PC-3 (cell line): ENCODE measurements at places on chromosomes 5 and 9.

DNA sequence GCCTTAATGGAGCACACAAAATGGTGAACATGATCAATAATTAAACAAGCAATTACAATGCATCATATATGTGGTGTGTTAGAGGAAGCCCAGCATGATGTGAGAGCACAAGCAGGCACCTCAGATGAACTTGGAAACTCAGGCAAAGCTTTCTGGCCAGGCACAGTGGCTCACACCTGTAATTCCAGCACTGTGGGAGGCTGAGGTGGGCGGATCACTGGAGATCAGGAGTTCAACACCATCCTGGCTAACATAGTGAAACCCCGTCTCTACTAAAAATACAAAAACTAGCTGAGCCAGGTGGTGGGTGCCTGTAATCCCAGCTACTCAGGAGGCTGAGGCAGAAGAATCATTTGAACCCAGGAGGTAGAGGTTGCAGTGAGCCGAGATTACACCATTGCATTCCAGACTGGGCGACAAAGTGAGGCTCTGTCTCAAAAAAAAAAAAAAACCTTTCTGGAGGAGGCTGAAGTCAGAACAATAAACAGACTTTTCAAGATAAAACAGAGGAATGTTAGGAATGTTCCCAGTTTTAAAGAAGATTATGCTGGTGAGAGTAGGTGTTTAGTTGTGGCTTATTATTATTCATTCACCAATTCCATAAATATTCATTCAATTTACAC lies 159.4 kb downstream of the CEMIP2 start:
- no peak for DNase-seq

DNA sequence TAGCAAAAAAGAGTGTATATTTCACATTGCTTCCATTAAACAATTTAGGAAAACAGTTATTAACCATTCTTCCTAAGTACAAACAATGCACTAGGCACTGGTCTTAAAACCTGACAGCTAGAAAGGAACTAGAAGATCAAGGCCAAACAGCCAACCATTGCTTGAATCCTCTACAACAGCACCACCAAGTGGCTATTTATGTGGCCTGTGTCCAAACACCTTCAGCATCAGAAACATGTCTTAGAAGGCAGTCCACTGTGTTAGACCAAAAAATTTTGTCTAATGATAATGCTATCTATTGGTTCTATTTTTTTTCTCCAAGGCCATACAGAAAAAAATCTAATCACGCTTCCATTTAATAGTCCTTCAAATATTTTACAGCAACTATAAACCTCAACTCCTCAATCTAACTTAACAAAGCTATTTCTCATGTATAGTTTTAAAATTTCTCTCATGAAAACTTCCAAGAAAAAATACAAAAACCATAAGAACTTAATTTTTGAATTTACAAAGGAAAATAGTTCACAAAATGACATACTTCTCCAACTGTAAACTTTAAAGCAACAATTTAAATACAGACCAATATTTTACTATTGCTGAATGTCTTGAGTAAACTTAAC lies 36.1 kb downstream of the CAAP1 start:
- DNase-seq, result peak; percentile 69

DNA sequence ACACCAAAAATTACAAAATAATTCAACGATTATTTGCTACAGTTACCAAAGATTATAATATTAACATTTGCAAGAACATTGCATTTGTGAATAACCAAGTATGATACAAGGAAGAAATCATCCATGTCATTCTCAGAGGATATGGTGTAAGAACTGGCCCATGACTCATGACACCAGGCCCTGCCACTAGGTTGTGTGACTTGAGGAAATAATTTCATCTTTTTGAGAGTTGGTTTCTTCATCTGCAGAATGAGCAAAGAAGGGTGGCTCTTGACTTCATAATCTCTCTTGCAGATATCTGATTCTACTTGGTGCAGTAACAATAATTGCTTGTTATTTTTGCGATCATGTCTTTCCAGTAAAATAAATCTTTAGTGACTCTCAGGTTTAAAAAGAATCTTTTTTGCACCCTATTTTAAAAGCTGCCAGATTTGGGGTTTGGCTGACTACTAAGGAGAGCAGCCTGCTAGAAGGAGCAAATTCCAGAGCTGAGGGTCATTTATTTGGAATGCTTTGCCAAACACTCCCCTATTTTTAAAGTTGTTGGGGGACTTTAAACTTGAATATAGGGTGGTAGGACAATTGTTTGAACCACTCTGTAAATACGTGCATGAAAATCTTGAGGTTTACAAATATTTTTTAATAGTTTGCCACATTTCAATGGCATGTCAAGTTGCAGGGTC lies 23.5 kb downstream of the ITGA1 start:
- peak; percentile 49 for DNase-seq

DNA sequence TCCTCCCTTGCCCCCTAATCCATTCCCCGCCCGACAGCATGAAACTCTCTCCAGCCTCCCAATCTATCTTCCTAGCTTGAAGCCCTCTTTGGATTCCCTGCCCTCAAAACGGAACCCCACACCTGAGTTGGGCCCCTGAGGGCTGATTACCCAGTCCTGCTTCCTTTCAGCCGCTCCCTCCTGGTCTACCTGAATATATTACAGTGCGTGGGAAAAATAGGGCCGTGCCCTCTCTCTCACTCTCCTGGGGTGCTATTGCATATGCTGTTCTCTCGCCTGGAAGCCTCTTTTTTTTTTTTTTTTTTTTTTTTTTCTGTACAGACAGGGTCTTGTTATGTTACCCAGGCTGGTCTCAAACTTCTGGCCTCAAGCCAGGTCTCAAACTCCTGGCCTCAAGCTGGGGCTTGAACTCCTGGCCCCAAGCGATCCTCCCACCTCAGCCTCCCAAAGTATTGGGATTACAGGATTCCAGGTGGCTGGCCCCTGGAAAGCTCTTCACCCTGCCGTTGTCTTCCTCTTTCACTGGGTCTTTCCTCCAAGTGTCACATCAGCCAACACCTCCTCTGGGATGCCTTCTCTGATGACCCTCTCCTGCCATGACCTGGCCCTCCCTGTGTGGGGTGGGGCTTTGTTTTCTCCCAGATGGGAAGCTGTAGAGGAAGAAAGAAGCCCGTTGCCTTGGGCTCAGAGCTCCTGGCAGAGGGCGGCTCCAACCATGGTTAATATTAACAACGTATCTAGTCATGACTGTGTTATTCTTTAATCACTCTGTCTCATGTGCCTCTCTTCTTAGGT lies 8.2 kb downstream of the DNM1 start:
- DNase-seq, result no peak

- DNase-seq, result no peak
Observed at GRCh38 chr9:94082553-94082952, 1.7 kb upstream of the PTPDC1 start.

DNA sequence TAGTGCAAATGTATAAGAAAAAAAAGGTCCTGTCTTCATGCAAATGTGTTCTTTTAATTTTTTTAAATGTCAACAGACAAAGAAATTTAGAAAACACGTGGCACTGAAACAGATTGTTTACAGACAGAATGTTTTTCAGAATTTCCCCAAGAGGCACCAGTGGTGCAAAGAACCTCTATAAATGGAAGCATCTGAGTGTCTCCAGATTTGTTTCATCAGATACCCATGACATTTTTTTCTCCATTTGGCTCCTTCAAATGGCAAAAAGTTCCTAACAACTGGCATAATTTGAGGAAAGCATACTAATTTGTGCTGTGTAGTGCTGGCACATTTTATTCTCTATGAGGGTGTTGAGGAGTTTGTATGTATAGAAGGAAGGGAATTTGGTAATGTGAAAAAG lies 15.0 kb downstream of the CCDC192 start:
- DNase-seq, result no peak

DNA sequence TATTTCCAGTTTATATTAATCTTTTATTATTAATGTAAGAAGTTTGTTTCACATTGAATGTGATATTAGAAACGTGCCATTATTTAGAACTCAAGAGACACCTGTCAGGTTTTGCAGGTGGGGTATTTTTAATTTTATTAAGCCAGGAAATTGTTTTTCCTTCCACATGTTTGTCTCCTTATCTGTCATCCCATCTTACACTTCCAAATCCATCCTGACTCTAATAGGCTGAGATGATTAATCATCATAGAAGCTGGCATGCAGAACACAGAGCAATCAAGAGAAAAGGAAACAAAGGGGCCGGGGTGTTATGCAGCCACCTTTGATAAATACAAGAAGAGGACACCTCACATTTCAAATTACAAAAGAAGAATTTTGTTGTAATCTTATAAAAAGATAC lies 506.5 kb downstream of the ISL1 start:
- DNase-seq, result no peak

DNA sequence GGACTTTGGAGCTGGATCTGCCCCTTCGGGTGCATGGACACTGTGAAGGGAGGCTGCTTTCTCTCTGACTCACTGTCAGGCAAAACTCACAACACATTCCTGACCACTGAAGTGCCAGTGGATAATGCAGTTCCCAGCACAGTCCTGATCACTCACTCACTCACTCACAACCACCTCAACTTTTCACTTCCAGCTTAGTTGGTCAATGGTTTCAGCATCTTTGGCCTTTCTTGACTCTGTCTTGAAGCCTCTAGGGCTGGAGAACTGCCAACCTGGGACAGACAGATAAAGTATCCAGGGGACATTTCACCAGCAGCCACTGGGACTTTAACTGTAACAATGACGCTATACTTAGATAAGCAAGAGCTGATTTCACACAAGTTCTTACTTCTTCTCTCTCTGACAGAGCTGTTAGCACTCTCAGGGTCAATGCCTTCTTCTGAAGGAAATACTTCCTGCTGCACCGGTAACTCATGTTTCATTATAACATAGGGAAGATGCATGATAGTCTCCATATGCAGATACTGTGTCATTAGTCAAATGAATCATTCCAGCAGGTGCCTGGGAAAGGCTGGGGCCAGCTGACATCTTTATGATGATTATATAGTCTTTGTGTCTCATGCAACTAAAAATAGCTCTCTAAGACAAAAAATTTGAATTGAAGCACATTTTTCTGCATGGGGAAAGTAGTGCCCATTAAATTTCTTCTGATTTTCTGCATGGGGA lies 499.0 kb downstream of the SEMA5A start:
- DNase-seq, result peak; percentile 61

GRCh38 chr9:136642439-136642921 lies 20.2 kb upstream of the EGFL7 start:
- no peak for DNase-seq

DNA sequence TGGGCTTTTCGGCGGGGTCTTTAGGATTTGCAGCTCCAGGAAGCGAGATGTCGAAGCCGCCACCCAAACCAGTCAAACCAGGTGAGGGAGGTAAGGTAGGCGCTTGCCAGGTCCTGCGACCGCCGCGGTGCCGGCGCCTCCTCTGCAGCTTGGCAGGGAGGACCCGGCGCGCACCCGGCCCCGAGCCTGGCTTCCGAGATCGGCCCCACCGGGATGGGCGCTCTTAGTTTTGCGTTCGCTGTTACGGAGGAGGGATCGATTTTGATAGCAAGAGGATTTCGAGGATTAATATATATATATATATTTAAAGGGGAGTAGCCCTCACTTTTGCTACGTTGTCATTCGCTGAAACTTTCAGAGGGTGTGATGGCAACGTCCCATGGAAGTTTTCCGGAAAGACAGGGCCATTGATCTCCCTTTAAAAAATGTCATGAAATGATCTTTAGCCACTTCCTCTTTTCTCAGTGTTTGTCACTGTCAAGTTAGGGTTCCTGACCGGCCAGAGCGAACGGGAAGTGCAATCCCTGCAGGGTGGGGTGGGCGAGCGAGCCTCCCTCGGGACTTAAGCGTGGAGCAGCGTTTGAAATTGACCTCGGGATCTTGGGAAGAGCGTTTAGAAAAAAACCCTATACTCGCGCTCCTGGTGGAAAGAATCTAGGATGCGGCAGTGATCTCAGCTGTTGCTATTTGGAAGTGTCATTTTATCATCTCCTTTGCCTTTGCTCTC lies 495 bp downstream of the OSTF1 start:
- DNase-seq, result peak; percentile 58

GRCh38 chr9:7368410-7369292 lies 430.9 kb downstream of the DMAC1 start:
- no peak for DNase-seq

DNA sequence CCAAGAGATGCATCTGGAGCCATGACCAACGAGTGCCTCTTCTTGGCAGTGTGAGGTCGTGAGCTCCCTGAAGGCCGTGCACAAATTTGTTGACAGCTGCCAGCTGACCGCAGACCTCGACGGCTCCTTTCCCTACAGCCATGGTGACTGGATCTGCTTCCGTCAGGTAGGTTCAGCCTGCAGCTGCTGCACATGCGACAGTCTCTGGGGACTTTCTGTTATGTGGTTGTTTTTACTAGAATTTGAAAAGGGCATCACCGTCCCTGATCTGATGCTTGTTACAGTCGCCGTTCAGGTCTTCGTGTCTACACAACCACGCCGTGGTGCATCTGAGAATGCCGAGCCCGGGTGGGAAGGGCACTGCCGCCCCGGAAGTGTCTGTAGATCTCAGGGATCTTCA lies 36.5 kb upstream of the LRRC14B start:
- no peak for DNase-seq

DNA sequence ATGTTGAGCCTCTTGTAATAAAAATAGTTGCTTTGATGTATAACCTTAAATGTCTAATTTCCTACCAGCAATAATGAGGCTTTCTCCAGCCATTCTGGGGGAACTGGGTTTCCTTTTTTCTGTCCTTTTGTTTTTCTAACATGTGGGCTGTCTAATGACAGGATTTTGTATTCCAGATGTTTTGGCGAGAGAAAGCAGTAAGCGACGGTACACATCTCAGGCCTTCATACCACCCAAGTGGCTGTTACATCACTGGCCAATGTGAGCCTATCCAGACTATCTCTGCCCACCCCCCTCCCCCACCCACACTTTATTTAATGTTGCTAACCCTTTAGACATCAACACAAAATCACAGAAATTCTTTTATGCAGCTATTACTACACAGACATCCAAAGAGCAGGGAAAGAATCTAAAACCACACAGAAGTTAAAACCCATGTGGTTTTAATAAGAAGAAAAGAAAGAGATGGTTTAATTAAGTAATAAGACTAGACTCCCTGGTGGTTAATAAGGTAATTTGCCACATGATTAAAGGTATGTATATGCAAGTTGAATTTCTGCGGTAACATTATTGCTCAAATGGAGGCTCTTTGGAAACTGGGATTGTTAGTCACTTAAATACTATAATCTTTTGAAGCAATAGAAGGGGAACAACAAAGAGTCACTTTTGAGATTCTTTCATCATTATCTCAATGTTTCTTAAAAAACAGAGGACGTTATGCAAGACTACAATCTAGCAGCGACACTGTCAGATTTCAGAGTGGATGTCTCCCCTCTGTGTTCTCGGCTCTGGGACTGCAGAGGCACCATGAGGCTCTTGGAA lies 365.1 kb downstream of the ENC1 start:
- no peak for DNase-seq

- DNase-seq, result no peak
Observed at GRCh38 chr5:43362725-43363435, 49.3 kb downstream of the CCL28 start.
